CD4-positive, alpha-beta T cell treated with Interleukin-2 at 100 ng/mL for 4 hours (primary cell): ENCODE measurements at places on chromosomes 6 and 20.

- DNase-seq, result peak; percentile 66
Measured at GRCh38 chr6:32087574-32088486, 21.3 kb downstream of the TNXB start.

DNA sequence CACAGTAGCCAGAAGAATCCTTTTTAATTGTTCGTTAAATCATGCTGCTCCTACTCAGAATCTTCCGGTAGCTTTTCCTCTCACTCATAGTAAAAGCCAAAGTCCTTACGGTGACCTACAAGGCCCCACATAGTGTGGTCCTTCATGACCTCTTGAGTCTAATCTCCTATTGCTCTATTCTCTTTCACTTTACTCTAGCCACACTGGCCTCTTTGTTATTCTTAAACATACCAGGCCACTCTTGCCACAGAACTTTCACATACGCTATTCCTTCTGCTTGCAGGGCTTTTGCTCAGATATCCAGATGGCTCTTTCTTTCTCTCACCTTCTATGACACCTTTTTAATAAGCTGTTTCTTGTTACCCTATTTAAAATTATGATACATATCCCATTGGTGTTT lies 25.7 kb downstream of the ZNF391 start:
- no peak for DNase-seq

GRCh38 chr20:38727607-38728190 lies 3.4 kb downstream of the SLC32A1 start:
- no peak for DNase-seq

- no peak for DNase-seq
Measured at GRCh38 chr20:35690265-35690664, 8.9 kb downstream of the NFS1 start.

DNA sequence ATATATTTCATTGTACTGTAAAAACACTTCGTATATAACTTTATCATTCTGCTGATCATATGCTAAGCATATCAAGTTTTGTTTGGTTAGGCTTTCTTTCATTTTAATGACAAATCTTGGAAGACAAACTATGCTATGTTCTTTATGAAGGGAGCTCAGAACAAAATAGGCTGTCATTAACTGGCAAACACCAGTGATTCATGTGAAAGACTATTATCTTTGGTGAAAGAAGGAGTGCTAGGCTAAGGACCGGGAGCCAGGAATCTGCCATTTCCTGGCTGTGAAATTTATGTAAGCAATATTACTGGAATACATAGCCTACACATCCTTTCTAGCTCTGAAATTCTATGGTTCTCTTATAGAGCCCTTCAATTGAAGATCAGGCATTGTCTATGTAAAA lies 136.2 kb upstream of the CCN2 start:
- DNase-seq, result no peak

- DNase-seq, result no peak
Measured at GRCh38 chr6:34585512-34586061, 29.5 kb upstream of the SPDEF start.

- DNase-seq, result no peak
Measured at GRCh38 chr6:25749837-25750236, 4.7 kb upstream of the SLC17A4 start.

- DNase-seq, result peak; percentile 22
Measured at GRCh38 chr6:125781314-125781868, 9.4 kb upstream of the NCOA7 start.

DNA sequence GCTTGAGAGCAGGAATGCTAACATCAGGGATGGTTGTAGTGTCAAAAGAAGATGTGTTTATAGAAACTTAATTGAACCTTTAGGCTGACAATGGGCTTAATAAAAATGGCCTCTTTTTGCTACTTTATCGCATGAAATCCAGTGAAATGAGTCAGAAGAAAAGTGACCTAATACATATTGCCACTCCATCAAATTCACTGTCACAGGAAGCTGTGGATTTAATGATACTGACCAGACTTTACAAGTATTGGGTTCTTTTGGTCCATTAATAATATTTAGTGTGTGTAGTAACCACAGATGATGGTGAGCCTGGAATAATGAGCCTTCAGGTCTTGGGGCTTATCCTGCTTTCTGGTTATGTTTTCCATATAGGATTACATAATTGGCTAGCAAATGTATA lies 231.8 kb upstream of the GMDS start:
- DNase-seq, result no peak

- peak; percentile 5 for DNase-seq
Measured at GRCh38 chr6:89792881-89793280, 26.7 kb downstream of the MDN1 start.

DNA sequence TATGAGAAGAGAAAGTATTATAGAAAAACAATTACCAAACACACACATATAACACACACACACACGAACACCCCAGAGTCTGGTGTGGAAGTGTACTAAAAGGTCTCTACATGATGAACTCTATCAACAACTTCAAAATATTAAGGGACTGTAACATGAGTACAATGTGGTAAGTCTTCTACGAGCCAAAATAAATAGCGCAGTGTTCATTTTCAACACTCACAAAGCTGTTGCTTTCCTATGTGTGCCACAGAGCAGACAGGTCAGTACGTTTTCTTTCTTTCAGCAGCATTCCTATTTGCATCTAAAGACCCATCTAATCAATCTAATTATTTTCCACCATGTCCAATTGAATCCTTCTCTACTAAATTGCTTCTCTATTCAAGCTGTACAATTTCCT lies 12.1 kb upstream of the CNKSR3 start:
- no peak for DNase-seq

- DNase-seq, result peak; percentile 17
Measured at GRCh38 chr20:7980332-7981046, 39.1 kb downstream of the TMX4 start.

GRCh38 chr6:35415065-35415891 lies 36.9 kb upstream of the FANCE start:
- DNase-seq, result peak; percentile 28

DNA sequence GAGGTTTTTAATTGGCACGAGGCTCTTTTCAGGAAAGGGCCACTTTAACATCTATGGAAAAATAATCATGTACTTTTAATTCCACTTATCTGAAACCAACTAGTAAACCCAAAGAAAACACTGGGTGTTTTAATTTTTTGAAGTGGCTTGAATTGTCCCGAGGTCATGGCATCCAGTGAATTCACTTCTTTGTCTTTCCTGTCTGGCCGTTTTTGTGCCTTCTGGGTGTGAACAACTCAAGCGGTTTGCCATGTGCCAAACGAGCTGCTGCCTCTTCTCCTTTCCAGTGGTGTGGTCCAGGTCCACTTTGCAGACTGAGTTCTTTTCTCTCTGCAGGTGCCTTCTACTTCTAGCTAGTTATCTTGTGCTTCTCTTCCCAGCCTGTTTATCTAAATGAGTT lies 117.5 kb downstream of the PLCB4 start:
- no peak for DNase-seq

DNA sequence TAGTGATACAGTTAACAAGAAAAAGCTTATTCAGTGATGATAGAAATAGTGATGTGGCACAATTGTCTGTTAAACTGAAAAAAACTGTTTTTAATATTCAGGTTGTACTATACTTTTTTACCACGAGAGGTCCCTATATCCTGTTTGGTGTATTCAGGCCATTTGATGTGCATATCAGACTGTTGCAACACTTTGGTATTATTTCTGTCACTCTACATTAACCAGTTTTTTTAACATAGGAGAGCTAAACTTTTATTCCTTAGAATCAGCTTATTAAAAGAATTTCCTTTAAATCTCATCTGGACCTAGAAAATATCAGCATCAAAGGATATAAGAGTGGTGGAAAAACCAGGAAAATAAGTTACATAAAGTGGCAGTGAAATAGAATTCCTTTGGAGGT lies 36.8 kb downstream of the TSPYL4 start:
- DNase-seq, result peak; percentile 55

DNA sequence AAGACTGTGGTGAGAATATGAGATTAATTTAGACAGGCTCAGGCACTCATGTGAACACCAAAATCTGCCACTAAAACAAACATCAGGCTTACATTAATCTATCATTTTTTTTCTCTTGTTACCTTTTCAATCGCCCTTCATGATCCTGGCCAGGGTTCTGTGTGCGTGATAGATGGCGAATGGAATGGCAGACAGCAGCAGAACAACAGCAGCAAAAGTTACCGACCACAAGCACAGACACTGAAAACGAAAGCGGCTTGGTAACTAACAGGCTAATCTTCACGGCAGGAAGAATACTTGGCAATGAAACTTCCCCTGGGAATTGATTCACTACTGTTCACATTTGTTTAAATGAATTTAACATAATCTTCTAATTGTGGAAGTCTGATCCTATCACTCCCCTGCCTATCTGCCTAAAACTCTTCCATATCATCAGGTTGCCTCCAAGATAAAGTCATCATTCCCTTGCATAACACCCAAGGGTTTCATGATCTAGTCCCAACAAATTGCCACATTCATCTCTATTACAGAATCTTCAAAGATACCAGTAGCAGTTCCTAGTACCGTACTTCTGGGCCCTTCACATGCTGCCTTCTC lies 28.7 kb downstream of the PTPRK start:
- DNase-seq, result no peak

DNA sequence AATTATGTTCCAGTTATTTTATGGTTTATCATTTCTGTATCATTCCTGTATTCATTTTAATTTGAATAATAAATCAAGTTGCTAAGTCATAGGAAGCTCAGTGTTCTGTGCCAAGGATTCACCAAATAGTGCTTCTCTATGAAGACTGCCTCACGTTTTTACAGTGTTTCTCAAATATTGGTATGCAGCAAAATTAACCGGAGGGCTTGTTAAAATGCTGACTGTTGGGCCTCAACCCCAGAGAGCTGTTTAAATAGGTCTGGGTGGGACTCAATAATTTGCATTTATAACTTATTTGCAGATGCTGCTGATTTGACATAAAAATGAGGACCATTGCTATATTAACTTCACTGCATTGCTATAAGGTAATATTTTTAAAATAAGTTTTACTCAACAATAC lies 166.7 kb downstream of the TINAG start:
- DNase-seq, result no peak

GRCh38 chr6:151330130-151330696 lies 61.1 kb downstream of the ZBTB2 start:
- DNase-seq, result no peak

DNA sequence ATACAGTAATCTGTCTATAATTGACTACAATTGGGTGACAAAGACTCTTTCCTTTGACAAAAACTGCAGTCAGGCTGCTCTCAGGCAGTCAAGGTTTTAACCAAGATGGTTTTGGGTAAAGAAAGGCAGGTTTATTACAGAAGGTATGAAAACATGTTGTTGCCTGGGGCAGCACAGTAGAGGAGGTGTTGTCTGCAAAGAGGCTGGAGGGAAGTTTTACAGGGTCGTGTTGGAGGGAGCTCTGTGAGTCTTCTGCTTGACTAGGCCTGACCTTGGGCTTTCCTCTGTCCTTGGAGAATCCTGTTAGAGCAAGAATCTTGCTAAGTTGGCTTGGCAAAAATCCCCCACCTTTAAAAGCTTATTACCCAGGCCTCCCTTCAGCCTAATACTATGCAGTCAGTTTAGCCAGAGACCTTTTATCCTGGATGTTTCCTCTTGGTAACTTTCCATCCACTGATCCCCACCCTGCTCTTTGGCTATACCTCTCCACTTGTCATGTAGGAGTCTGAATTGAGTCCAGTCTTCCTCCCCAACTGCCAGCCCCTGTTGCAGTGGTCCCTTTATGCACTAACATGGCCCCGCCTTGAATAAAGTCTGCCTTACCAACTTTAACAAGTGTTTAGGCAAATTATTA lies 143.0 kb upstream of the SLC22A16 start:
- DNase-seq, result no peak

DNA sequence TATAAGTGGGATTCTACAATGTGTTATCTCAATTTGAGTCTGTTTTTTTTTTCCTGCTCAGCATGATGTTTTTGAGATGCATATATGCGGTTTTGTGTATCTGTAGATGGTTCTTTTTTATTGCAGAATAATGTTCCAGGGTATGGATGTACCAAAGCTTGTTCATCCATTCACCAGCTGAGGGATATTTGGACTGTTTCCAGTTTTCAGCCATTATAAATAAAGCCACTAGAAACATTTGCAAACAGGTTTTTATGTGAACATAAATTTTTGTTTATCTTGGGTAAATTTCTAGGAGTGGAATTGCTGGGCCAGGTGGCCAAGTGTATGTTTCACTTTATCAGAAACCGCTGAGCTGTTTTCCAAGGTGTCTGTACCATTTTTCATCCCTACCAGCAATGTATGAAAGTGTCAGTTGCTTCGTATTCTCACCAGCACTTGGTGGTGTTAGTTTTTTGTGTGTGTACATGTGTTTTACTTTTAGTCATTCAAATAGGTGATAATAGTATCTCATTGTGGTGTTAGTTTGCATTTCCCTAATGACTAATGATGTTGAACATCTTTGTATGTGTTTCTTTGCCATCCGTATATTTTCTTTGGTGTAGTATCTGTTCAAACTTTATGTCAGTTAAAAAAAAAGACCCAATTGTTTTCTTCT lies 124.2 kb downstream of the CEBPB start:
- no peak for DNase-seq

GRCh38 chr6:28215425-28215824 lies 9.7 kb upstream of the ZSCAN9 start:
- no peak for DNase-seq

DNA sequence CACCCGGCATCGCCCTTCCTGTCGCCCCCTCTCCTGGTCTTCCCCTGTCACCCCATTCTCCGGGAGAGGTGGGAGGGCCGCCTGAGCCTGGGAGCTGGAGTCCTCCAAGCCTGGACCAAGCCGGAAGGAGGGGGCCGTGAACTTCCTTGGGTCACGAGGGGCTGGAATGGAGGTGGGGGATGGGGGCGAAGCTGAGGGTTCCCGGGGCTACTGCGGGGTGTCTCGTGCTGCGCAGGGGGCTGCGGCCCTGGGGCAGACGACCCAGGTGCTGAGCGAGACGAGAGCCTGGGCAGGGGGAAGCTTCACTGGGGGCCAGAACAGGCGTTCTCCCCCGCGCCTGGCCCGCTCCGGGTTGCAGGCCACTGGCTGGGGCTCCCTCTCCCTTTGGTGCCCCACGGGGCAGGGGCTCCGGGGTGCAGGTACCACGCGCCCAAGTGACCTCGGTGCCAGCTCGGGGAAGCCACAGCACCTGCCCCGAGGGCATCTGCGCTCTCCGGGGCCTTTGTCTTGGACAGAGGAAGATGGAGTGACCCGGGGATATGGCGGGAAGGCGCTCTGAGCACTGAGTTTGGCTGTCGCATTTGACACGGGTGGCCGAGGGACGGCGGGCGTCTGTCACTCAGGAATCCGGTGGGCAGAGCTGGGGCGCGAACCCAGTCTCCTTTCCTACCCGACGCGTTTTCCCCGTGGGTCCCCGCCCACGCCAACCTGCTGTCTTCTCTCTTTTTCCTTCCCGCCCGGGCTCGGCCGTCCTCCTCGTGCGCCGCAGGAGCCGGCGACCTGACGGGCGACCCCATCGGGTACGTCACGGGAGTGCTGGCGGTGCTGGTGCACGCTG lies 1.2 kb downstream of the SLC35D3 start:
- DNase-seq, result no peak
